T-helper 1 cell (primary cell): ENCODE measurements at places on chromosomes 2 and 18.

GRCh38 chr2:161426922-161427663 lies 11.0 kb downstream of the TBR1 start:
- DNase-seq: no peak

- no peak for DNase-seq
Observed at GRCh38 chr2:77588438-77588837, 66.3 kb upstream of the LRRTM4 start.

- DNase-seq: no peak
Observed at GRCh38 chr18:58484989-58485981, 143.6 kb downstream of the ALPK2 start.

- DNase-seq: no peak
Observed at GRCh38 chr2:54553075-54553474, 96.9 kb downstream of the SPTBN1 start.

GRCh38 chr2:130341562-130342019 lies 1.1 kb upstream of the IMP4 start:
- DNase-seq: no peak

DNA sequence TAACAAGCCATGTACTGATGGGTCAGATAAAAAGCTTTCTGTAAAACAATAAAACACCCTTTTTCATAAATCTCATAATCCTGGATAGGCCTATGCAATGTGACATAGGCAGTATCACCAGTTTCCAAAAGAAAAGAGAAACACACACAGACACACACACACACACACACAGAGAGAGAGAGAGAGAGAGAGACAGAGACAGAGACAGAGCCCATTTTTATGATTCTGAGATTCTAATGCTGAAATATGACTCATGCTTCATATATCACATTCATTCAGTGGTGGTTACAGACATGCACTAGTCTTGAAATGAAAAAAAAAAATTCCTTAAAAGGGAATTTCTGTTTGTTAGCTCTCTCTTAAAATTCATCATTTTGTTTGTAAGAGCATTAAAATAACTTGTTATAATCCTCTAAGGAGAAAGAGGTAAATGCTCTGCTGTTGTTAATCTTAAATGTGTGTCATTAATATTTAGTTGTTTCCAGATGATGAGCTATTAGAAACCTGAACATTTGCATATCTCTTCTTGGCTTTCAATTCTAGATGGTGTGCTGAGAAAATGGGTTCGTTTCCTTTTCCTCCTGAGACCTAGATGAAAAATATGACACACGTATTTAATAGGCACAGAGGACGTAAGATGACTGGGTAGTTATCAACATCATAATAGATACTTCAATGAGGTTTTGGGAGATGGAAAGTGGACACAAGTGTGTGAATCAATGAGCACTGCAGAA lies 1598.7 kb upstream of the ACVR2A start:
- no peak for DNase-seq

- no peak for DNase-seq
Observed at GRCh38 chr2:17388798-17389197, 129.4 kb downstream of the RAD51AP2 start.

GRCh38 chr2:24766609-24767008 lies 26.6 kb downstream of the PTRHD1 start:
- DNase-seq: no peak

GRCh38 chr18:66109981-66110380 lies 359.2 kb downstream of the CDH7 start:
- DNase-seq: no peak

- DNase-seq: no peak
Observed at GRCh38 chr2:32289165-32289999, 11.7 kb downstream of the YIPF4 start.

GRCh38 chr2:144052083-144052482 lies 467.8 kb downstream of the ZEB2 start:
- DNase-seq: no peak

GRCh38 chr2:217618744-217619143 lies 384.1 kb downstream of the TNS1 start:
- no peak for DNase-seq

- DNase-seq: no peak
Observed at GRCh38 chr2:47057687-47058002, 97.5 kb downstream of the STPG4 start.

- no peak for DNase-seq
Observed at GRCh38 chr18:61164321-61164720, 168.9 kb upstream of the CDH20 start.

- DNase-seq: no peak
Observed at GRCh38 chr18:42281124-42281523, 326.1 kb downstream of the PIK3C3 start.

GRCh38 chr2:197124639-197125390 lies 185.8 kb downstream of the ANKRD44 start:
- no peak for DNase-seq

DNA sequence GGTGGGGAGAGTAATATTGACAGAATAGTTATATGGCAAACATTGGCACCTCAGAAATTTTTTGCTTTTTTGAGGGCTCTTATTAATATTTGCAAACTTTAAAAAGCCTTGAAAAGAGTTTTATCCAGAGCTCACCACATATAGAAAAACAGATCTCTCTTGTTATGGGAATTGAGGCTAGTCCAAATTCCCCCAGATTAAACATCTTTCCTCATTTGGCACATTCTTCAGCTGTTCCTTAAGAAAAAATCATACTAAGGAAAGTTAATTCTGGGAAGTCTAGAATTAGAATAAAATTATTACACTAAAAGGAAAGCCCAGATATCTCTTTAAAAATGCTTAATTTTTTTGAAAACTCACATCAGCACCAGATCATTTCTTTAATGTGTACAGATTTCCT lies 5.6 kb downstream of the TFPI start:
- DNase-seq: no peak

DNA sequence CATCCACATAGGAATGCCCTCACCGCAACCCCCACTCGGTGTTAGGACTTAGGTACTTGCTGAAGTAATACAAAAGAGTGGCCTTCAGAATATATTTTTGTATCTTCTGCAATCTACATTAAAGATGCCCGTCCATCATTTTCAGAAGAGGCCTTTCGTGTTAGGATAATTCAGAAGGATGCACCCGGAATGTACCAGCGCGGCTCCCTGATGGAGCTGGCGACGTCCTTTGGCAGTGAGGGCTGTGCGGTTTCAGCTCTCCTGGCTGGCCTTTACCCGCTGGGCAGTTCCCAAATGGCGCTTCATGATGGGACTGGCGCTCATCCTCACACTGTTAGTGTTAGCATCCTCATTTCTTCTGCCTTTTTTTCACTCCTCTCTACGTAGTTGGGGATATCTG lies 15.3 kb downstream of the TWIST2 start:
- no peak for DNase-seq

DNA sequence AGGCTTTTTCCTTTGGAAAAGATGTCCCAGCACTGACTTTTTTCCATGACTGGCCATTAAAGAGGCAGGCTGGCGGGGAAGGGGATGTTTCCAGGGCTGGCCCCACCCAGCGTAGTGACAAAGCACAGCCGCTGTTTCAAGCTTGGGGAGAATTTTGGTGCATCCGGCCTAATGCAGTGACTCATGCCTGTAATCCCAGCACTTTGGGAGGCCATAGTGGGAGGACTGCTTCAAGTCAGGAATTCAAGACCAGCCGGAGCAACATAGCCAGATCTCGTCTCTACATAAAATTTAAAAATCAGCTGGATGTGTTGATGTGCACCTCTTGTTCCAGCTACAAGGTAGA lies 78.0 kb upstream of the SH3BP4 start:
- no peak for DNase-seq

DNA sequence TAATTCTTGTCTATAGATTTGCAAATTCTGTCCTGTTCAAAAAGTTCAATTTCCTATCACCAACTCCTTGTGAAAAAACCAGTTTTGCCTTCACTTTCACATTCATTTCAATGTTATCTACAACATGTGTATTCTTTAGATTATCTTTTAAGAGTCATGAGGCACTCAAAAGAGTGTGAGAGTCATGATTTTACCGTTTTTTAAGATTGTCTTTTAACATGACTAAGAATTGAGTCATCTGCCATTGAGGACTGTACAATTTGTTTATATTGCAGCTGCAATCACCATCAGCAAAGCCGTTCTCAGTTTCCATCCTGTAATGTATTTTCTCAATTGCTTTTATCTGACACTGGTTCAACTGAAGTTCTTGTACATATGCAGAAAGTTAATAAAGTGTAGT lies 275.8 kb downstream of the LNPK start:
- no peak for DNase-seq

- DNase-seq: no peak
Observed at GRCh38 chr18:77765468-77765867, 515.8 kb downstream of the GALR1 start.

DNA sequence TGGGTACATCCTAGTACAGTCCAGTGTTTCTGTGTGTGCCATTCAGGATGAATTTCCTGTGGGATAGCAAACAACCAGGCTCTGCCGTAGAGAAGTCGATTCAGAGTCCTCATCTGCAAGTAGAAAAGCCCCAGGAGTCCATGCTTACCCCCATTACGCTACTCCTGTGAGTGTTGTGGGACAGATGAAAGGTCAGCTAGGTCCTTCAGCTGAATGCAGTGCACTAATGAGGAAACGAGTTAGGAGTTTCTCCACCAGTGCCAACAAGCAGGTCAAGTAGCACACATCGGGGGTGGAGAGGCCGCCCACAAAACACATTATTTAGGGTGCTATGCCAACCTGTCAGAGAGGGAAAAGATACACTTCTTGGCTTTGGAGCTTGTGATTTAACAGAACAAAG lies 2.5 kb upstream of the GPR39 start:
- DNase-seq: no peak

DNA sequence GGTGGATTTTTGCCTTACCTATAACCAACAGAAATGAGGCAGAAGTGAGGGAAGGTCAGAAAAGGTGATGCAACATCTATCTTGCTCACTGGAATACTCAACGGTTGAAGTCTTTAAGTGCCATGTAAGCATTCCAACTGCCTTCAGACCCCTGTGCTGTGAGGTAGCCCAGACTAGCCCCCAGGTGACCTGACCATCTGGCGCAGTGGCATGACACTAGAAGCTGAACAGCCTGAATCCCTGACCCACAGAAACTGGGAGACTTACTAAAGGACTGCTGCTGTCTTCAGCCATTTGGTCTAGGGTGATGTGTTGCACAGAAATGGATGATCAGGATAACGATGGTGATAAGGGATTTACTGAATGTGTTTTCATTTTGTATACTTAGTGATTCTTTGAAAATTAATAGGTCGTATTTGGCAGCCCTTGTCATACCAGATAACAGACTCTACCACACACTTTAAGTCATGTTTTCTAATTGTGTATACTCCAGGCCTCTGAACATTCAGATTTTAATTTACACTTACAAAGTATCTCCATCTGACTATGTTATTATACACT lies 161.5 kb downstream of the STK39 start:
- no peak for DNase-seq
